Neural progenitor cell (in vitro differentiated cells): ENCODE measurements at places on chromosomes 16 and 17. TPM values are rescaled to one million over a fixed set of nuclear protein-coding genes. Genes with fewer than 3 reads are reported as not detected.

HOXB6 gene
- total RNA-seq = not detected in 2 replicates

- H3K4me1 ChIP-seq = peaks cover 41% of the 10 kb centered on the region
- H3K4me3 ChIP-seq = no peak overlapping the region
- no peak overlapping the region for H3K27ac ChIP-seq
- no peak for DNase-seq
- no peaks in the 10 kb centered on the region for H3K27me3 ChIP-seq
Measured at GRCh38 chr17:28547096-28547622, 5.3 kb downstream of the UNC119 start.

DNA sequence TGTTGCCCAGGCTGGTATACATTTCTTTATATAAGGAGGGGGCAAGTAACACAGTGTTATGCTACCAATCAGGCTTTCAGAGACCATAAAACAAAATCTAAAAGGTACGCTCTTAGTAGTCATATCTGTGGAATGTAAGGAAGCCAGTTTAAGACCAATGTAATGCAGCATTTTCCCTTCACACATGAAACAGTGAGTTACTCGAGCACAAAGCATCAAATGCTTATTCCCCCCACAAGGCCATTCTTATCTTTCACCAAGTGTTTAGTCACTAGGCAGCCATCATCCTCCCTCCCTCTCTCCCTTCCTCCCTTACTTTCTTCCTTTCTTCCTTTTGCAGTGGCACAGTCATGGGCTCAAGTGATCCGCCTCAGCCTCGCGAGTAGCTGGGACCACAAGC lies 12.8 kb downstream of the HMOX2 start:
- no peaks in the 10 kb centered on the region for H3K4me1 ChIP-seq
- no peaks in the 10 kb centered on the region for H3K36me3 ChIP-seq
- H3K4me3 ChIP-seq = no peak overlapping the region
- DNase-seq = no peak
- no peak overlapping the region for H3K27ac ChIP-seq

GRCh38 chr17:45396496-45397205 lies 36.0 kb downstream of the ARHGAP27 start:
- no peak for DNase-seq
- no peaks in the 10 kb centered on the region for H3K27me3 ChIP-seq
- H3K4me3 ChIP-seq = no peak overlapping the region
- no peaks in the 10 kb centered on the region for H3K4me1 ChIP-seq
- no peaks in the 10 kb centered on the region for H3K36me3 ChIP-seq

DNA sequence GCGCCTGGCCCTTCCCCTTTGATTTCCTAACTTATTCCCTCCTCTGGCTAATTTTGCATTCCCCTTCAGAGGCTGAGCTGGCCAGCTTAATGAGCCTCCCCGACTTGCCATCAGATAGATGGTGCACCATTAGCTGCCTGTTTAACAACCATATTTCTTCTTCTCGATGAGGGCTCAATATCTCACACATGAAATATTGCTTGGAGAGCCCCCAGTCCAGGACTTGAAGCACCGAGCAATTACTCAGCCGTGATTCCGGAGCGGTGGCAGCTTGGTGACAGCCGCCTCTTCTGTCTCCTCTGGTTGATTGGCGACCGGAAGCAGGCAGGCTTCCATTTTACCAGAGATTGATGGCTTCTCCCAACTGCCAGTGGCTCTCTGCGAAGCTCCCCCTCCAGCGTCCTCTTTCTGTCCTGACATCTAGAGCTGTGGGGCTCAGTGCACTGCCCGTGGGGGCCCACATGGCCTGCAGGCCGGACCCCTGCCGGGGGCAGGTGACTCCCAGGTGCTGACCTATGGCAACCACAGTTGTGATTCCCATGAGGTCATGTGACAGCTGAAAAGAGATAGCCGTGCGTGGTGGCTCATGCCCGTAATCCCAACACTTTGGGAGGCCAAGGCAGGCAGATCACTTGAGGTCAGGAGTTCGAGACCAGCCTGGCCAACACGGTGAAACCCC lies 133.7 kb upstream of the SEC14L1 start:
- DNase-seq = no peak
- no peak overlapping the region for H3K27ac ChIP-seq
- H3K4me3 ChIP-seq = no peak overlapping the region
- no peaks in the 10 kb centered on the region for H3K27me3 ChIP-seq
- peaks cover 9% of the 10 kb centered on the region for H3K4me1 ChIP-seq
- no peaks in the 10 kb centered on the region for H3K36me3 ChIP-seq
